ENCODE measurements at places on chromosomes 7 and 10.
A peak's percentile ranks its signal among the peaks of the same experiment; 100 is the strongest.

DNA sequence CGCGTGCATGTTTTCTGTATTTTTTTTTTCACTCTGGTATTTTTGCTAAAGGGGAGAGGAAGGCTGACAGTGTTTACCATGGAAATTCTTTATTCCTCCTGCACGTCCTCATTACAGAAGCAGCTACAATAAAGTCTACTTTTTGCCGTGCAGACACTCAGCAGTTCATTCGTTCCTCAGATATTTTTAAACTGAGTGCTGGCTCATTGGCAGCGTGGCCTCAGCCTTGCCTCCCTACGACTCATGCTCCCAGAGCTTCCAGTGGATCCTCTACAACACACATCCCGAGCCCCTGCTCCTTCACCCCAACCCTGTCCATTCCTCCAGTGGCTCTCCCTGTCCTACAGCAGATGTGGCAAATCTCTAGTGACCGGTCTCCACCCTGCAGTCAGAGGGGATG is 239.2 kb upstream of the ZMIZ1 start:
- DNase-seq: no peak

DNA sequence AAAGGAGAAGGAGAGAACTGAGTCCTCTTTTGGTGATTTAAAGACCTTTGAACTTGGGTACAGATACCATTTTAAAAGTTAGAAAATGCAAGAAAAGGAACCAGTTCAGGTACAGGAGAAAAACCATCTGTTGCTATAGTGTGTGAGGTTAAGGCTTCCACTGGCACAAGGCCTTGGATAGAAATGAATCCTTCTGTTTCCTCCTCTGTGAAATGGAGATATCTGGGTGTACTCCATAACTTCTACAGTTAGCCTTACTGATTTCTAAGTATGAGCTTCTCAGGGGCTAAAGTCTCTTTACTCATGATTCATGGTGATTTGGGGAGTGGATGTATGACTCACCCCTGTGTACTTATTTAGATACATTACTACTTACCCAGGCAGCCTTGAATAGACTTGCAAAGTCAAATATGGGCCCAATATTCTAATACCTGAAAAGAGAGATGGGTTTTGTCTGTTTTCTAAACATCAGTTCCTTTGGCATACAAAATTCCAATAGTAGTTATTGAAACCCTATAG is 117.2 kb upstream of the ADO start:
- DNase-seq: peak; percentile 27

DNA sequence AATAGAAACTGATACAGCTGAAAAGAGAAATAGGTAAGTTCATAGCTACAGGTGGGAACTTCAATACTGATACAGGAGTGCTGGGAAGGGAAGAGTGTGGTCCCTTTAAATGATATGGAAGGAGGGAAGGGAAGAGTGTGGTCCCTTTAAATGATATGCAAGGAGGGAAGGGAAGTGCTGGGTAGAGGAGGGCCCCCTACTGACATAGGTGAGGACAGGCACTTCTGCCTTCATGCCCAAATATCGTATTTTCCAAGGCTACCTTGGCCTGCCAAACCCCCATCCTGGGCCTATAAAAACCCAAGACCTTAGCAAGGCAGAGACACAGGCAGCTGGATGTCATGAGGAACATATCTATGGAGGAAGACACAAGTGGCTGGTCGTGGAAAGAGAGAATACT is 92.3 kb downstream of the MAGI2 start:
- DNase-seq: no peak

- DNase-seq: no peak
Observed at GRCh38 chr7:33399528-33400213, 270.3 kb downstream of the BBS9 start.

DNA sequence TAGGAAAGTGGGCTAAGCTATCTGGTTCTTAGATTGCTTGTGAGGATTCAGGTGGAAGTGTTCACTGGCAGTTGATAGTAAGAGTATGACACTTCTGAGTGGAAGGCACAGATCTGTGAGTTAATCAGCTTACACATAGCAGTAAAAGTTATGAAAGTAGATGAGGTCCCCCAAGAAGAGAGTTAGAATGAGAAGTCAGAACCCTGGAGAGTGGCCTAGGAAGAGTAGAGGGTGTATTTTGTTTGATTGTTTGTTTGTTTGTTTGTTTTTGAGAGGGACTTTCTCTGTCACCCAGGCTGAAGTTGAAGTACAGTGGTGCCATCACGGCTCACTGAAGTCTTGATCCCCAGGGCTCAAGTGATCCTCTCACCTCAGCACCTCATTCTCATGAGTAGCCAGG is 44.1 kb downstream of the SP4 start:
- DNase-seq: no peak

DNA sequence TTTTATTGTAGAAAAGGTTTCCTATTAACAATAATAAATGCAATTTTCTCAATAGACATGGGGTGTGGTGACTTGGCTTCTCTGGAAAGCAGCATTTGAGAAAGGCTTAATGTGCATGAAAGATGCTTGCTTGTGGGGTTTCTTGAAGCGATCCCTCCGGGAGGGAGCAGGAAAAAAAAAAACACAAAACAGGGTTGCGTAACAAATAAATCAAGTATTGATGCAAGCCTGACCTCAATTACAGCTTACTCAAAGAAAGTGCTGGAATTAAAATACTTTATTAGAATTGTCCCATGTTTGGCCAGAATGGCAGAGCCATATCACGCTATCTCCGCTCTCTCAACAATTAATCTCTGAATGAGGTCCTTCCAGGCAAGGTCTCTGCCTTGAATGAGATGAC is 1612.5 kb downstream of the REEP3 start:
- DNase-seq: no peak

- no peak for DNase-seq
Observed at GRCh38 chr10:11223507-11224140, 206.0 kb downstream of the CELF2 start.

GRCh38 chr10:63825111-63825510 is 303.9 kb downstream of the REEP3 start:
- peak; percentile 43 for DNase-seq

DNA sequence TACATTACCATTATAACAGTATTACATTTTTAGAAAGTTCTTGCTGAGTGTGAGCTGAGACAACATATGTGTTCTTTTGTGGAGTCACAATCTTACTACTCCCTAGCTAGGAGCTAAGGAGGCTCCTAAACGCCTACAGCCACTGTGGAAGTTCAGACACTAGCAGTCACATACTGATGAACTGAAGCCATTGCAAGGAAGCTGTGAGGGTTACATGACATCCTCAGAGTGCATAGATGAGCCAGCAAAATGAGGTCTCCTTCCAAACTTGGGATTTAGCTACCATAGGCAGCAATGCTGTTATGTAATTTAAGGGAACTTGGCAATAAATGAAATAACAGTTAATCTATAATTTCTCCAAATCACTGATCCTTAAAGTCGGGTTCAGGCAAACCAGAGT is 10.8 kb upstream of the ST7 start:
- no peak for DNase-seq

DNA sequence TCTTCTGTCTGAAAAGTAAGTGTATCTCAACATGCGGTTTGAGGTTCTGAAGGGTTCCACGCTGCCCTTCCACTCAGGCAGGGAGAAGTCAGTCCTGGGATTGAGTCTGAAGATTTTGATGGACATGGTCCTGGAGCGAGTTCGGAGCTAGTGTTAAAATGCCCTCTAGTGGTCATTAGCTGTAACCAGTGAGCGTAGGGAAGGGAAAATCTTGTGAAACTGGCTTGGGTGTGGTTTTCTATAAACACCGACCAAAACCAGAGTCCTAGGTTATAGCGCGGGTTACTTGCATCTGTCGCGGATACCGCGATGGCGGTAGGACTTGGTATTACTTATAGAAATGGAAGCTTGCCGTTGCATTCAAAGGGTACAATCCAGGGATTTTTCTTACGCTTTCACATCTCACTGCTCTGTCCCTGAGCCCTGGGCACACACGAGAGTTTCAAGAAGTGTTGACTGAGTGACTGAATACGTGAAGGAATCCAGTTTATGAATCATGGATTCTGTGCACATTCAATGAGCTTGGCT is 348.2 kb upstream of the C7orf33 start:
- peak; percentile 48 for DNase-seq

DNA sequence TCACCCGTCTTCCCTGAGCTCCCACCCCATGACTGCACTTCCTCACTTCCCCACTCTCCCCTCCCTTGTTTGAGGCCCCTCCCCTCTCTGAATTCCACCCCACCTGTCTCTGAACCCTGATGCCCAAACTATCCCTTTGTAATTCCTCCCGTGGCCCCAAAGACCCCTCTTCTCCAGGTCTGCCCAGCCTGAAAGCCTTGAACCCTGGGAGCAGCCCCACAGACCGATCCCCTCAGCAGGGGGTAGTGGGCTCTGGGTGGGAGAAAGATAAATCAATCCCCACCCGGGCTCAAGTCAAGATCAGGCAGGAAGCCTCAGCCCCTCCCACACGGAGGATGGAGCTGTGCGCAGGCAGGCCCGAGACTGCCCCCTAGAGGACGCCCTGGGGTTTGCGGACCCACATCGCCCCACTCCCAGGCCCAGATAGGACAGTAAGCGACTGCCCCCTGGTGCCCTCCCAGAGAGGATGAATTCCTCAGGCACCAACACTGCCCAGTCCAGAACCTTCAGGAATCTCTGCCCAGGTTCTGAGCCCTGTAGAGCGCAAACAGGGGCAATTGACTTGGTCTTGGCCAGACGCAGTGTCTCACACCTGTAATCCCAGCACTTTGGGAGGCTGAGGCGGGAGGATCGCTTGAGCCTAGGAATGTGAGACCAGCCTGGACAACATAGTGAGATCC is 11.7 kb downstream of the HSPB1 start:
- peak; percentile 89 for DNase-seq

DNA sequence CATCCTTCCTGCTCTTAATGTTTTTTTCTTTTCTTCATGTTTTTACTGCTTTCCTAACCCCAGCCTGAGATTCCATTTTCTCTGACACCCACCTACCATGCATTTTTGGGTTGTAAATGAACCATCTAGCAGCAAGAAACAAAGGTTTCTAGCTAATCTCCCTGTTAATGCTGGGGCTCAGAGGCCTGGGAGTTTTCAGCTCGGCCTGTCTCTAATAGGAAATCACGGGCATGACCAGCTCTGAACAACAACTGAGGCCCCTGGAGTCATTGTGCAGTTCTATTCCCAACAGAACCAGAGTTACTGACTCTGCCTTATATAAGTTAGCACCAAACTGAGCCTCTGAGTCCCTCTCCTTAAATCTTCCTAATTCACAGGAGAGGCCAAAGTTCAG is 134.8 kb downstream of the CFAP58 start:
- DNase-seq: no peak

DNA sequence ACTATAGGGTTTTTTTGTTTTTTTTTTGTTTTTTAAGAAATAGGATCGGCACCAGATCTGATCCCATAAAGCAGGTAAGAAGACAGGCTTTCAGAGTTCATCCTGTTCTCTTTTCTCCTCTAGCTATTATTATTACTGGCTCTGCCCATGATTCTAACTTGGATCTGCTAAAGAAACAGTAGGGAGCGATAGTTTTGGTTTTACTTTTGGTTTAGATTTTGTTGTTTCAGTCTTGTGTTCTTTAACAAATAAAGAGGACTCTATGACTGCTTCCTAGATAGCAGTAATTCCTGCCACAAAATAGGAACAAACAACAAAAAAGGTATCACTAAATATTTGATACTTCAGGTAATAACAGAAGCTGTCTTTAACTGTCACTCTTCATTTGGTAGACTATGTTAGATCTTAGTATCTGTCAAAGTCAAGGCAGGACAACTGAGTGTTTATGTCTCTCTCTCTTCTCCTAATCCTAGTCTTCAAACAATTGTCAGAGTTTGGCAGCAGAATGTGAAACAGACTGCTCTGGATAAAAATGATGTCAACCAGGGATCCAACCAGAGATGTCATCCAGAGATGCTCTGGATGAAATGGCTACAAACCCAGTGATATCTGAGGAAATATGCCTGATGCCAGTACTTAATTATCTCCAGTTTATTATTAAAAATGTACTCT is 99.8 kb downstream of the KMT2C start:
- peak; percentile 16 for DNase-seq

- no peak for DNase-seq
Observed at GRCh38 chr7:84003191-84003590, 191.4 kb downstream of the SEMA3A start.

- peak; percentile 40 for DNase-seq
Observed at GRCh38 chr7:151025924-151026671, 1.8 kb upstream of the ATG9B start.
